WERI-Rb-1 (cell line): ENCODE measurements at places on chromosomes 7 and 10.

DNA sequence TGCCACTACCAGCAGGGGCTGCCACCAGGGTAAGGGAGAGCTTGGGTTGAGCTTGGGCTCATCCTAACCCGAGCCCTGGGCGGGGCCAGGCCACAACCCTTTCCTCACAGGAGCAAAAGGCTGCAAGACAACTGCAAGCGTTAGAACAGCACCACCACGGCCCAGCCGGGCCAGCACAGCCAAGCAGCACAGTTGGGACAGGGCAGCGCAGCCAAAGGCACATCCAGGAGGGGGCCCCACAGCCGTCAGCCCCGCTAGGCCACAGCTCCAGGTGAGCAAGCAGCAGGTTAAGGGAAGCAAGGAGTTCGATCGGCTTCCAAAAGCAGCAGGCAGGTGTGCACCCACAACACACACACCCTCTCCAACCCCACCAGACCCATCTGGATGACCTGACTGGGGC lies 7.0 kb upstream of the NDST2 start:
- no peak for DNase-seq

DNA sequence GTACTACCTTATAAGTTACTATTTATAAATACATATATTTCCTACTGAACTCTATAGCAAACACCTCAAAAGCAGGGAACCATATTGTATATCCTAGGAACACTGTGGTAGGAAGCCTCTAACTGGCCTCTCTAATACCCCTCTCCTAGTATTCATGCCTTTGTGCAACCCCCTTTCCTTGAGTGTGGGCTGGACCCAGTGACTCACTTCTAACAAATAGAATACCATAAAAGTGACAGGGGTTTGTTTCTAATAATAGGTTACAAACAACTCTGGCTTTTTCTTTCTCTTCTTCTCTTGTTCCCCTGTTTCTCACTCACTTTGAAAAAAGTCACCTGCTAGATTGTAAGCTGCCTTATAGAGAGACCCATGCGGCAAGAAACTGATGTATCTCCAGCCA lies 51.6 kb upstream of the MACC1 start:
- DNase-seq: no peak

GRCh38 chr7:128918016-128918665 lies 7.6 kb upstream of the KCP start:
- DNase-seq: no peak

DNA sequence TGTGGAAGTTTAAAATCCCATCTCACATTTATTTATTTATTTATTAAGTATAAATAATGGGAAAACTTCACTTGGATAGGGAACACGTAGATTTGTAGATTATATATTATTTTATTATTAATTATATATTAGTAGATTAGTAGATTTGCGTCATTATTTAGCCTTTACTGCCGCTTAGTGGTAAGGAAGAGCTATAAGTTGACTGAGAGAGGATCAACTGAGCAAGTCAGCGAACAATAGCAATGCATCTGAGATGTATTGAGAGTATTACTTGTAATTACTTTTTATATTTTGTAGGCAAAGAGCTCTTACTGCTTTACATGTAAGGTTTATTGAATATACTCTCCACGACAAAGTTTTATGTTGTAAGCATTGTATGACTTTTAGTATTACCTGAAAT lies 244.5 kb upstream of the ANKRD30A start:
- no peak for DNase-seq

- DNase-seq: no peak
Observed at GRCh38 chr10:124315591-124316270, 103.0 kb downstream of the OAT start.

GRCh38 chr10:60258429-60258797 lies 131.3 kb downstream of the ANK3 start:
- no peak for DNase-seq

- DNase-seq: no peak
Observed at GRCh38 chr10:3666525-3667302, 118.3 kb downstream of the KLF6 start.

DNA sequence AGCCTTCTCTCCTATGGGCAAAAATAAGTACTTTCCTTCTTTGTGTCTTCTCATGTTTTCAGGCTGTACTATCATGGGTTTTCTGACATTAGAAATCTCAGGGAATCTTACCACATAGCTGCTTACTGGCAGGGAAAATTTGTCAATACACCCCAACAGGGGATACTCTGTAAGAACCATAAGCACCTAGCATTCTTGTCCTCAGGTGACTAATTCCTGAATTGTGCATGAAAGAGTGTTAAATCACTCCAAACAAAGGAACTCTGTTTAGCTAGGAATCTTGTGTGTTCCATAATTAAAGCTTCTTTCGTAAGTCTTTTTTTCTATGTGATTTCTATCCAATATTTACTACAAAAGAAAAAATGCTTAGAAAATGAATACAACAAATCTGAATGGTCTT lies 206.7 kb upstream of the POT1 start:
- DNase-seq: no peak

GRCh38 chr10:90845726-90846125 lies 12.1 kb downstream of the HTR7 start:
- DNase-seq: no peak

DNA sequence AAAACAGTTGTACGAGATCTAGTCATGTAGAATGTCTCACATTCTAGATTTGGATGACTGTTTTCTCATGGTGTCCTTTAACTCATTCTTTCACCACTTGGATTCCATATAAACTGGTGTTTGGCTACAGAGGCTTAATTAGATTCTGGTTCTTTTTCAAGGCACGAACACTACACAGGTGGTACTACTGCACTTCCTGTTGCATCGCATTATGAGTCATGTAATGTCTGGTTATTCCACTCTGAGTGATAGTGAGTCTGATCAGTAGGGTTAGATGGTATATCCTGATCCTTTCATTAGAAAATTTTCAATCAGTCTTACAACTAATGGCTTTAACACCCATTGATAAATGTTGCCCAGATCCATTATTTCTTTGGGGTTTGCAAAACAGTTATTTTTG lies 11.2 kb upstream of the AKAP9 start:
- no peak for DNase-seq

- no peak for DNase-seq
Observed at GRCh38 chr7:96021568-96021967, 249.2 kb downstream of the DYNC1I1 start.

GRCh38 chr10:102420181-102420713 lies 389 bp upstream of the FBXL15 start:
- no peak for DNase-seq

- no peak for DNase-seq
Observed at GRCh38 chr7:142795339-142795863, 24.6 kb downstream of the PRSS2 start.

DNA sequence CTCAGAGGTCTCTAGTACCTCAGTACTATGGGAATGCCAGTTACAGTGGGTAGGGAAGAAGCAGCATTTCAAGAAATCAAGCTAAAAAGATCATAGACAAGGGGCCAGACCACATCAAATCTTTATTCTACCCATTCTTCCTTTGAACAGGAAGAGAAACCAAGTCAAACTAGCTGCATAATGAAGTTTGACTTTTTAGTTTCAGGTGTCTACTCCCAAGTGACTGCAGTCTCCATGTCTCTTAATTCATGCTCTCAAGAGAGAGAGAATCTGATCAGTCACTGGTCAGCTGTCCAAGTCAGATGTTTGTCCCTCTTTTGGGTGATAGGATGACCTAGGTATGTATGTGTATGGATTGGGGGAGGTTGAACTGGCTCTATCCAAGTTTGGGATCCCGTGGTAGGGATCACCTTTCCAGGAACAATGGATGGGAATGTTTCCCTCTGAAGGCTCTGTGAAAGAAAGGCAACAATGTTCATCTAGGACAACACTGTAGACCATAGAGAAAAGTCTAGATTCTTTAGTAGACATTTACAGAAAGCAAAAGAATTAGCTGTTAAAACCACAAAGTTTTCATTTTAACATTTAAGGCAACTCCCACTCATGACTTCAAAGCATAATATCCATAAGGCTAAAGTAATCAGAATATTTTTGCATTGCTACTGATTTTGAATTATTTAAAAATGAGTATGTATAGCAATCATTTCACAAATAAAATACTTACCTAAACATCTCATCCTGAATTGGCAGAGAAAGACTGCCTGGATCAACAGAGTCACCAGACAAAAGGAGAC lies 30.1 kb upstream of the PRTFDC1 start:
- no peak for DNase-seq

- no peak for DNase-seq
Observed at GRCh38 chr7:75624134-75624832, 114.5 kb downstream of the HIP1 start.

GRCh38 chr7:1922870-1923236 lies 252.8 kb downstream of the ELFN1 start:
- DNase-seq: no peak

DNA sequence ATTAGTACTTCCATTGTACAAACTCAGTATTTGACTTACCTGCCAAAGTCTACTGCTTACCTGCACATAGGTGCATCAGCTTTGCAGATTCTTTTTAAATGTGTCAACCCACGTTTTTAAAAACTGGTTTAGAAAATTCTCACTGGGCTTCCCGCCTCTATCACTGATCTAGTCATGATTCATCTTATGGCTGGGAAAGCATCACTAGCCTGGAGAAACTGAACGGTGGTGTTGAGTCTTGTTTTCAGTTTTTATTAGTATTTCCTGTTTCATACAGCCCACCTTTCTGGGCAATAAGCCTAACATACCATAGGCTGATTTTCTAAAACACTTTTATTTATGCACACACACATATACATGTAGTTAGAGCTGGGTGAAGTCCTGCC lies 19.7 kb downstream of the DOCK1 start:
- DNase-seq: no peak

DNA sequence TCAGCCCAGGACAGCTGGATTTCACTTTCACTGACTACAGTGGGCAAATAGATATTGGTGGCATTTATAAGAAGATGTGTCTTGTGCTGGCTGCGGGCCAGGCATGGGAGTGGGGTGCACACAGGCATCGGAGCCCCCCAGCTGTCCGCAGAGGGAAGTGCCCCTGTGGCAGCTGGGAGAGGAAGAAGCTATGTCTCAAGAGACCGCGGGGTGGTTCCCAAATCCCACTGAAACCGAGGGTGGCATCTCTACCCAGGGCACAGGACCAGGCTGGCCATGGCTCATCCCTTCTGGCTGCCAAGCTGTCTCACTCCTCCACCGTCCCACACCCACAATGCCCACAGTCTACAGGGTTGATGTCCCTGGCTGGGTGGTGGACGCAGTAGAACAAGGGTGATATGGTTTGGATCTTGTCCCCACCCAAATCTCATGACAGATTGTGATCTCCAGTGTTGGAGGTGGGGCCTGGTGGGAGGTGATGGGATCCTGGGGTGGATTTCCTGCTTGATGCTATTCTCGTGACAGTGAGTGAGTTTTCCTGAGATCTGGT lies 94.8 kb downstream of the TCERG1L start:
- DNase-seq: no peak

- no peak for DNase-seq
Observed at GRCh38 chr10:110805292-110805691, 66.4 kb upstream of the PDCD4 start.

DNA sequence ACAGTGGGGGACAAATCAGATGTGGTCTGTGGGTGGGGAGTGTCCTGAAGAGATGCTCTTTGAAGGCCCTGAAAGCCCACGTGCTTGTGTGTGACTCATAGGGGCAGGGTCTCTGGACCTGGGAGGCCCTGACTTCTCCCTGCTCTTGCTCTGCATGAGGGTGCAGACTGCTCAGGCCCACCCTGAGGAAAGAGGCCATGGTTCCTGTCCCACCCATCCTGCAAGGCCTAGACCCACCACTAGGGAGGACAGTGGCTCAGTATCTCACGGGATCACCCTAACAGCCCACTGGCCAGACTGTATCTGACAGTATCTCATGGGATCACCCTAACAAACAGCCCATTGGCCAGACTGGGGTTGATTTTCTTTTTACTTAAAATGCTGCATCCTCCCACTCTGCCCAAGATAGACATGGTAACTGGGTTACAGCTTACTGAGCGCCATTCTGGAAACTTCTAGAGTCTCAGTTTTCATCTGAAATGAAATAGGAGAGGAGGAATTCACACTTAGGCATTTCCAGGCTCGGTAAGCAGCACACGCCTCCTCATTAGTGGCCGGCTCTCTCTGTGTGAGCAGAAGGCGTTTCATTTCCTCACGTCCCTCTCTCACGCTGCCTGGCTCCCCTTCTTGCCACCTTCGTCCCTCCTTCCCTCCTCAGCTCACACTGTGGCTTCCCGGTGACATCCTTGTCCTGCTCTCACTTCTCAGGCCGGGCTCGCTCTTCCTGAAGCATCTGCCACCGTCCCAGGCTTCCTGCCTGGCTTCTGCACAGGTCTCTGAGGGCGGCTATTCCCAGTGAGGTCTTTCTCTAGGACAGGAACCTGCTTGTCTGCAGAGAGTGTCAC lies 242.6 kb downstream of the GLRX3 start:
- DNase-seq: peak; percentile 18

DNA sequence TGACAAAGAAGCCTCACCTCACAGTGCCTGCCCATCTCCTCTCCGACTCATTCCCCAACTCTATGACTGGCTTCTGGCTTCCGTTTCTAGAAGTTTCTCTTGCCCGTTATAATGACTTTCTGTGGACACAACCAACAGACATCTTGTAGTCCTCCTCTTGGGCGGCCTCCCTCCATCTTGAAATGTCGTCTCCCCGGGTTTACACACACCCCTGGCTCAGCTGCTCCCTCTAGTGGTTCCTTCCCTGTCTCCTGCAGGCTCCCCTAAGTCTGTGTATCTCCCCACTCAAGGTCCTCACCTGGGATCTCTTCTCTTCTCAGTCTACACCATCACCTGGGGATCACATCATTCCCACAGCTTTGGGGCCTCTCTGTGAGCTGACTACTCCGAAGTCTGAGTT lies 123.4 kb upstream of the NEBL start:
- peak; percentile 61 for DNase-seq

GRCh38 chr10:11921800-11922392 lies 98.7 kb downstream of the PROSER2 start:
- no peak for DNase-seq

GRCh38 chr10:87054373-87055295 lies 34.5 kb downstream of the FAM25A start:
- DNase-seq: peak; percentile 76

DNA sequence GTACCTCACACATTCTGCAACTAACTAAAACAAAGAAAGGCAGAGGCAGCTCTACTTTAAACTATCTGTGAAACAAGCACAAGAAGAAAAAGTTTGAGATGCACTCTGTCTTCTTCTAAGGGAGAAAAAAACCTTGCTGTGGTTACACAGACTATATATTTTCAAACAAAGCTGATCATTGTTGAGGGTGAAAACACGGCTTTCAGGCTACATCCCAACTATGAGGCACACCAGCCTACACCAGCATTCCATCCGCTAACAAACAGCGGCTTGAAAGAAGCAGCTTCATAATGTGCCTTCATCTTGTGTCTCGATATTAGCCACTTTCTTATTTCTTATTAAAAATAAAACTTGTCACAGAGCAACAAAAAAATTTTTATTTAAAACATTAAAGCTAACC lies 79.1 kb downstream of the USP6NL start:
- no peak for DNase-seq
